Chondrocyte (in vitro differentiated cells): ENCODE measurements at places on chromosomes 7 and 10. TPM values are rescaled to one million over a fixed set of nuclear protein-coding genes. Genes with fewer than 3 reads are reported as not detected.

The ANKRD1 gene
- total RNA-seq: 74.6 to 283 TPM (median 261 TPM) in 3 replicates

- DNase-seq: no peak
These were observed 24.0 kb downstream of the VOPP1 start for GRCh38 chr7:55548295-55548731.

GRCh38 chr10:129472696-129473555 is 5.9 kb downstream of the MGMT start:
- DNase-seq: no peak

The PLXNA4 gene
- 11.3 to 57.7 TPM (median 13.0 TPM) in 3 replicates for total RNA-seq

DNA sequence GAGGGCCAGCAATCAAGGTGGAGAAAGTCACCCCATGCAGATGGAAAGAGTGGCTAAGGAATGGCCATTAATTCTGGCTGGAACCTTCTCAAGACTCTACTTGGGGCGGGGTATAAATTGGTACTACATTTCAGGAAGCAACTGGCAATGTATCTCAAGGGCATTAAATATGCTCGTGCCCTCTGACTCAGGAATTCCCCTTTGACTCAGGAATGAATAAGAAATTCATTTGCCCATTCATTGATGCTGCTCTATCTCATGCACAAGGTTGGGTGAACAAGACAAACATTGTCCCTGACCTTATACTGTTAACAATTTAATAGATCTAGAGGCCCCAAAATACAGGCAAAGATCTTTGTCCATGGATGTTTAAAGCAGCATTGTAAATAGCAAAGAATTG is 188.1 kb downstream of the MYOF start:
- no peak for DNase-seq
